Activated naive CD4-positive, alpha-beta T cell treated with Interleukin-2 at 50 U/mL for 16 hours (primary cell): ENCODE measurements at places on chromosomes 11 and 22.
A peak's percentile ranks its signal among the peaks of the same experiment; 100 is the strongest.

GRCh38 chr11:33773404-33773986 is 825 bp downstream of the FBXO3 start:
- DNase-seq: peak; percentile 16

GRCh38 chr11:102368472-102368871 is 21.5 kb downstream of the BIRC2 start:
- DNase-seq: no peak

- no peak for DNase-seq
Observed at GRCh38 chr11:62315431-62315830, 16.6 kb upstream of the SCGB1D4 start.

DNA sequence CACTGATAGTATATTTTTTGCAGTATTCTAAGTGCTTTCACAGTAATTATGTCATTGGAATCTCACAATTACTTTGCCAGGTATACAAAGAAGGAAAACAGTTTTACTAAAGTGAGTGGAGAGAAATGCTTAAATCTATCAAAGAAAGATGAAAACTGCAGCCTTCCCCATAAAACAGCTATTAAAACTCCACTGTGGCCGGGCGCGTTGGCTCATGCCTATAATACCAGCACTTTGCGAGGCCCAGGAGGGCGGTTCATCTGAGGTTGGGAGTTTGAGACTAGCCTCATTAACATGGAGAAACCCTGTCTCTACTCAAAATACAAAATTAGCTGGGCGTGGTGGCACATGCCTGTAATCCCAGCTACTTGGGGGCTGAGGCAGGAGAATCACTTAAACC is 19.1 kb downstream of the OR51E1 start:
- no peak for DNase-seq

GRCh38 chr22:47053726-47054141 is 291.3 kb downstream of the TBC1D22A start:
- no peak for DNase-seq
